ENCODE measurements at places on chromosomes 12 and 14. TPM values are rescaled to one million over a fixed set of nuclear protein-coding genes. Genes with fewer than 3 reads are reported as not detected.

GLIPR1 gene
- 55.0 TPM for total RNA-seq

DNA sequence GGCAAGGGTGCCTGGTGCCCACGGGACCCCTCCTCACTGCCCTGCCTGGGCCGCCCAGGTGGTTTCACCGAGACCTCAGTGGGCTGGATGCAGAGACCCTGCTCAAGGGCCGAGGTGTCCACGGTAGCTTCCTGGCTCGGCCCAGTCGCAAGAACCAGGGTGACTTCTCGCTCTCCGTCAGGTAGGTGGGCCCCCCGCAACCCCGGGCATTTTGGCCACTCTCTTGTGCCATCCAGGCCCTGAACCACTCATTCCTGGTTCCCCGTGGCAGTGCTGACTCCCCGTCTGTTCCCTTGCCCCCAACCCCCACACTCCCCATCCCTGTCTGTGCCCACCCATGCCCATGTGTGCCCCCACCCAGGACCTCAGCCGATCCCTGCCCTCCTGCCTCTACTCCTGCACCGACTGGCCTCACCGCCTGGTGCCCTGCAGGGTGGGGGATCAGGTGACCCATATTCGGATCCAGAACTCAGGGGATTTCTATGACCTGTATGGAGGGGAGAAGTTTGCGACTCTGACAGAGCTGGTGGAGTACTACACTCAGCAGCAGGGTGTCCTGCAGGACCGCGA, 480 bp downstream of the PTPN6 start:
- H3K27ac ChIP-seq, result peak overlapping the region; percentile 97
- peak; percentile 69 for DNase-seq
- peak overlapping the region; percentile 96 for H3K4me3 ChIP-seq

GRCh38 chr12:122399592-122400373, 22.7 kb downstream of the CLIP1 start:
- no peaks in the 10 kb centered on the region for H3K36me3 ChIP-seq
- peak; percentile 89 for DNase-seq
- peak overlapping the region; percentile 19 for H3K27ac ChIP-seq
- H3K27me3 ChIP-seq, result no peaks in the 10 kb centered on the region
- H3K4me1 ChIP-seq, result peaks cover 26% of the 10 kb centered on the region
- H3K4me3 ChIP-seq, result peak overlapping the region; percentile 40

DNA sequence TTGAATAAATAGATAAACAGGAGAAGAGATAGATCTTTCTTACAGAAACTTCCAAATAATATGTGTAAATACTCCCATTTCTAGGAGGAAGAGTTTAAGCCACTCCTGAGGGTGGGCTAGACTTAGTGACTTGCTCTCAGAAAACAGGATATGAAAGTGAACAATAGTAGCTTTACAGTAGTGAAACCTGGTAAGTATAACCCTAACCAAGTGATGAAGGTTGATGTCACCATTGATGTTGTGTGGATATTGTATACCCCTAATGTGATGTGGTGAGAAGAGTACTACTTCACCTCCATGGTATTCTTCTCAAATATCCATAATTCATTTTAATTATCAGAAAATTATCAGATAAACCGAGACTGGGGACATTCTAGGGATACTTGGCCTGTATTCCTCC, 20.9 kb downstream of the AKAP6 start:
- H3K4me3 ChIP-seq, result no peak overlapping the region
- DNase-seq, result peak; percentile 59
- H3K27ac ChIP-seq, result no peak overlapping the region
- no peaks in the 10 kb centered on the region for H3K27me3 ChIP-seq
- no peaks in the 10 kb centered on the region for H3K36me3 ChIP-seq
- H3K4me1 ChIP-seq, result no peaks in the 10 kb centered on the region

DNA sequence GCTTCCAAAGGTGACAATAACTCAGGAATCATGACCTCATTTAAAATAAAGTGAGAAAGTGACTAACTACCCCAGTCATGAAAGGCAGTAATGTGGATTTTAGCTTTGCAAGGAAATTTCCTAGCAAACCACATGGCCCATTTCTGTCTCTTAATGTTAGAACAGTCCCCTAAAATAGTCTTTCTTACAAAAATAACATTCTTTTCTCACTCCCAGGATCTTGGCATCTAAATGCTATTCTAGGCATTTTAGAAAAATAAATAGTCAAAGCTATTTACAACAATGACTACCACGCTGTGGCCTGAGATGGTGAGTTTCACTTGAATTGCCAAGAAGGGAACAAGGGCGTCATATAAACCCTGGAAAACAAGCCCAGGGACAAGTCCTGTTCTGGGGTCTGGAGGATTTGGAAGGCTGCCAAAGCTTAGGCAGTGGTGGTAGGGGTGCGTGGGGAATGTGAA, 101.2 kb upstream of the CCDC175 start:
- no peaks in the 10 kb centered on the region for H3K36me3 ChIP-seq
- DNase-seq, result no peak
- H3K4me1 ChIP-seq, result no peaks in the 10 kb centered on the region
- no peak overlapping the region for H3K4me3 ChIP-seq

DNA sequence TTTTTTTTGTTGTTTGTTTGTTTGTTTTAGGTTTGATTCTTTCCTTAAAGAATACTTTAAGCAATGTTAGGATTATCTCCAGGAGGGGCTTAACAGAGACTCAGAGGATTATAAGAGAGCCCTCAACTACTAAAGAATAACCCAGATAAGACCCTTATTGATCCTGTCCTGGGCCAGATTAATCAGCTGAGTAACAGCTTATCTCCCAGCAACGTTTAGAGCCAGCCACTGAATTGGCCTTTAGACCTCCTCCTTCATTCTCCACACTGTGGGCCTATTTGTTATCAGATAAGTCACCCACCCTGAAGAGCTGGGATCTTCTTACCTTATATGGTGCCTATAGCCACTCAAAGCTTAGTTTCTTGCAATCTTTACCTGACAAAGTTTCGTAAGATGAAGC, 71.1 kb downstream of the FIGNL2 start:
- H3K4me3 ChIP-seq, result no peak overlapping the region
- H3K36me3 ChIP-seq, result no peaks in the 10 kb centered on the region
- no peaks in the 10 kb centered on the region for H3K27me3 ChIP-seq
- no peaks in the 10 kb centered on the region for H3K4me1 ChIP-seq
- no peak for DNase-seq

- H3K36me3 ChIP-seq, result no peaks in the 10 kb centered on the region
- peaks cover 9% of the 10 kb centered on the region for H3K4me1 ChIP-seq
- DNase-seq, result peak; percentile 82
- no peaks in the 10 kb centered on the region for H3K27me3 ChIP-seq
- no peak overlapping the region for H3K4me3 ChIP-seq
These were observed 35.9 kb downstream of the FBLN5 start for GRCh38 chr14:91911474-91912032.

GRCh38 chr14:89088530-89088929, 264.1 kb downstream of the TTC8 start:
- H3K27me3 ChIP-seq, result no peaks in the 10 kb centered on the region
- H3K27ac ChIP-seq, result no peak overlapping the region
- H3K4me1 ChIP-seq, result no peaks in the 10 kb centered on the region

ASB2 gene
- total RNA-seq, result 0.69 TPM

GRCh38 chr12:119258149-119258548, 76.4 kb upstream of the CCDC60 start:
- no peaks in the 10 kb centered on the region for H3K4me1 ChIP-seq
- no peaks in the 10 kb centered on the region for H3K27me3 ChIP-seq
- no peak for DNase-seq
- no peak overlapping the region for H3K27ac ChIP-seq
- H3K4me3 ChIP-seq, result no peak overlapping the region

DNA sequence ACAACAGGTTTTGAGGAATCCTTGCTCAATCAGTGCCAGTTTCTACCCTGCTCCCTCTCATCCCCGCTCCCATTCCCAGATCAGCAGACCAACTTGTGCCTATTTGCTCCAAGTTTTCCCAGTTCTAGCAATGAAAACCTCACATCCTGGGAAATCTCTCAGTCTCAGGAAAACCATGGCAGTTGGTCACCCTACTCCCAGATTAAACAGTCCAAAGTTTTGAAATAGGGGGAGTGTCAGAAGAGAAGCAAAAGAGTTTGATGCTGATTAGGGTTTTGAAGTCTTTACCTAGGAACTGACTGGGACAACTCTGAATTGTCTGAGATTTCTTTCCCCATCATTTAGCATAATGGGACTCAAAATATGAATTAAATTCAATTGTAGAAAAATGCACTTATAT, 95.8 kb upstream of the ARID2 start:
- H3K4me3 ChIP-seq, result no peak overlapping the region
- H3K4me1 ChIP-seq, result no peaks in the 10 kb centered on the region
- H3K27ac ChIP-seq, result no peak overlapping the region
- no peak for DNase-seq
- H3K27me3 ChIP-seq, result no peaks in the 10 kb centered on the region

Data from Karpas-422 (cell line).